Kidney (tissue), 22 donors: ENCODE measurements at places on chromosomes 5 and 9.
A peak's percentile ranks its signal among the peaks of the same experiment; 100 is the strongest.

GRCh38 chr5:160923411-160923810 is 71.4 kb upstream of the ATP10B start:
- DNase-seq: no peak
- H3K4me3 ChIP-seq: no peak overlapping the region
- H3K4me1 ChIP-seq: peaks cover 6% of the 10 kb centered on the region
- no peaks in the 10 kb centered on the region for H3K27me3 ChIP-seq
- H3K36me3 ChIP-seq: no peaks in the 10 kb centered on the region

DNA sequence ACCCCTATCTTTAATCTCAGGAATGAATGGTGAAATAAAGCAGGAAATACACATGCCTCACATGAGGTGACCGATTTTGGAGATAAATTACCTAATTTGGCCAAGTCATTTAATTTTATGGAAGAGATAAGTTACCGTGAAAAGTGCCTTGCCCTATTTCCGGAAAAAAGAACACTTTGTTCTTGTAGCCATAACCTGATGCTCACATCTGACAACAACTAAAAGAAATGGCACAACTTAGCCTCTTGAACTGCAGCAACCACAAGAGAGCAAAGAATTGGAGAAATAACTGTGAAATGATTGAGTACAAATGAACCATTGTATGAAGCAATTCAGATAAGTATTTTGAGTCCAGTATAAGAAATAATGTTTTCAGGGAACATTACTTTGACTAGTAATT is 628.1 kb upstream of the TYRP1 start:
- H3K27me3 ChIP-seq: no peaks in the 10 kb centered on the region
- H3K27ac ChIP-seq: no peak overlapping the region

DNA sequence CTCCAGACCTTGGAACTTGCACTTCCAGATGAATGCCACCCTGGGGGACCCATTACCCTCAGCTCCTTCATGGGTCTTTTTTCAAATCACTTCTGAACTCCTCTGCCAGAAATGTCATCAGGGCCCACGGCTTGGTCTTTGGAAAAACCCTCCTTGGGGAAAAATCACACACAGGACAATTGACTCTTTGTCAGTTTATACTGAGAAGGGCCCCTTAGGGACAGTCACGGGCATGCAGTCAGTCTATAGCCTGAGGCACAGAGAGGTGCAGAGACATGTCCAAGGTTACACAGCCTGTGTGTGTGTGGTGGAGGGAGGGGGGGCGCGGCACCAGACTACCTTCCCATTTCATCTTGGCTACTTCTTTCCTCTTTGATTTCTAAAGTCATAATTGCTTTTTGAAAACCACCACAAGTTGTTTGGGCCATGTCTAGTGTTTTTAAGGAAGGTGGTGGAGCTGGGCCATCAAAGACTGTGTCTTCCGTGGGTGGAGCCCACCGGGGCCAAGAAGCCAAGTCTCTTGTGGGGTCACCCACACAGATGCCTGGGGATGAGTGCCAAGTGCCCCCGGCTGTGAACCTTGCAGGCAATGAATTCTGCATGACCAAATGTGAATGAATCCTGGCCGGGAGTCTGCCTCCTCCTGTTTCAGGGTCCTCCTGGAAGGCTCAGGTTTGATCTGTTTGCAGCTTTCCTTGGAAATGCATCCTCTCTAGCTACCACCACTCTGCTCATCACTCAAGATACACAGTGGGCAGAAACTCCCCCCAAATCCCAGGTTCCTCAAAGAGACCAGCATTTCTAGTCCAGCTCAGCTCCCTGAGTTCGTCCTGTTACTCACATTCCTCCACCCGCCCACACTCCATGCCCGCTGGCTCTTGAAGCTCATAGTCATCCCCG is 200.1 kb upstream of the TBC1D2 start:
- peak; percentile 49 for DNase-seq
- no peaks in the 10 kb centered on the region for H3K36me3 ChIP-seq
- H3K27ac ChIP-seq: no peak overlapping the region
- no peak overlapping the region for H3K4me3 ChIP-seq

- H3K4me3 ChIP-seq: no peak overlapping the region
- H3K27ac ChIP-seq: no peak overlapping the region
- DNase-seq: no peak
- H3K4me1 ChIP-seq: peaks cover 2% of the 10 kb centered on the region
- H3K27me3 ChIP-seq: no peaks in the 10 kb centered on the region
Measured at GRCh38 chr5:133489632-133490031, 122.7 kb downstream of the FSTL4 start.

DNA sequence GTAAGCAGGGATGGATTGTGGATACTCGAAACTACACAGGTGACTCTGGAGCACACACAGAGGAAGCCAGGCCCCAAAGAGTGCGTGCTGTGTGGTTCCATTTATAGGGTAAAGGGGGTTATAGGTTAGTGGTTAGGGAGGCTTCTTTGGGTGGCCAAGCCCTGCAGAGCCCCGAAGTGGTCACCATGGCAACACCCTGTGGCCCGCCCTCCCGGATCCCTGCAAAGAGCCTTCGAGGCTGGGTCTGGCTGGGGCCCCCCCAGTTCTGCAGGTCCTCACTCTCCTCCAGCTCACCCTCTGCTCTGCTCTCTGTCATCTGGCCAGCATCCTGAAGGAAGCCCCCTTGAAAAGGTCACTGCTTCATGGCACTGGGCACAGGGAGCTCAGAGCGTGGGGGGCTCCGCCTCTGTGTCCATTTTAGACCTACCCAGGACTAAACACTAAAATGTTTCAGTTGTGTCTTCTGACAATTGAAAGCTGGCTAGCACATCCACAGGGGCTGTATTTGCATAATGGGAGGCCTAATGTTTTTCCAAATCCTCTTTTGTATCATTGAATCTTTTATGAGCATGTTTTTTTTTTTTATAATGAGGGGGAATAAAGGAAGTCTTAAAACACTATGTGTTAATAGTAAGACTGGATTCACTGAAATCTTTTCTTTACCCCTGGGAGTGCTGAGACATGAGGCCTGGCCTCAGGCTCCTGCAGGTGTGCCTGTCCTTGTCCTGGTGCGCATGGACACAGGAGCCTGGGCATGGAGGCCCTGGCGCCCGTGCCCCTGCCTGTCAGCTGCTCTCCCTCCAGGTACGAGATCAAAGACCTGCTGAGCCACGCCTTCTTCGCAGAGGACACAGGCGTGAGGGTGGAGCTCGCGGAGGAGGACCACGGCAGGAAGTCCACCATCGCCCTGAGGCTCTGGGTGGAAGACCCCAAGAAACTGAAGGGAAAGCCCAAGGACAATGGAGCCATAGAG is 55.3 kb downstream of the WNK2 start:
- no peak for DNase-seq
- H3K36me3 ChIP-seq: no peaks in the 10 kb centered on the region
- no peaks in the 10 kb centered on the region for H3K4me1 ChIP-seq
- no peaks in the 10 kb centered on the region for H3K27me3 ChIP-seq

- no peaks in the 10 kb centered on the region for H3K27me3 ChIP-seq
- peaks cover 21% of the 10 kb centered on the region for H3K4me1 ChIP-seq
- H3K4me3 ChIP-seq: peak overlapping the region; percentile 53
- peak; percentile 97 for DNase-seq
- H3K27ac ChIP-seq: peak overlapping the region; percentile 99
- H3K36me3 ChIP-seq: no peaks in the 10 kb centered on the region
Measured at GRCh38 chr9:91193658-91194391, 167.9 kb downstream of the AUH start.

GRCh38 chr9:33081128-33081851 is 4.8 kb upstream of the SMU1 start:
- H3K36me3 ChIP-seq: no peaks in the 10 kb centered on the region
- H3K4me1 ChIP-seq: no peaks in the 10 kb centered on the region
- H3K27me3 ChIP-seq: no peaks in the 10 kb centered on the region
- H3K27ac ChIP-seq: no peak overlapping the region
- peak overlapping the region; percentile 59 for H3K4me3 ChIP-seq
- DNase-seq: no peak
